ENCODE measurements at places on chromosomes 3 and 15. TPM values are rescaled to one million over a fixed set of nuclear protein-coding genes. Genes with fewer than 3 reads are reported as not detected.

- no peak for DNase-seq
These were observed 25.5 kb upstream of the CSPG4 start for GRCh38 chr15:75738014-75738646.

DNA sequence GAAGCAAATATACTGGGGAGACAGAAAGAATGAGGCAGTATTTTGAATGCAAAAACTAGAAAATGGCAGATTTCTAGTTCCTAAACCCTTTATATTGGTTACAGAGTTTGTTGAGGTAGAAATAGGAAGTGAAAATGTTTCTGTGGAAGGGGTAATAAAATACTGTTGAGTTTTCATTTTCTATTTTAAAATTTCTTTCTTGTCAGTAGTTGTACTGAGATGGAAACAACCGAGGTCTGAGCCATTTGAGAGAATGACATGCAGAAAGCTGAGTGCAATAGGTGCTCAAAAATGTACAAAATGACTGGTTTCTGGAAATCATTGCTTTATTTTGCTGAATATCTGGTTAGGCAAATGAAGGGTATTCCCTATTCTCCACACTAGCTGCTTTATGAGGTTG is 361.4 kb downstream of the CHL1 start:
- no peak for DNase-seq

GRCh38 chr3:188139466-188139865 is 14.5 kb upstream of the LPP start:
- no peak for DNase-seq

- DNase-seq, result no peak
These were observed 942.0 kb downstream of the SQOR start for GRCh38 chr15:46576646-46577395.

- no peak for DNase-seq
These were observed 222.1 kb downstream of the FHIT start for GRCh38 chr3:61029194-61029593.

- no peak for DNase-seq
These were observed 29.8 kb upstream of the SLC6A6 start for GRCh38 chr3:14372587-14372986.

GRCh38 chr3:138418601-138419206 is 15.7 kb upstream of the ESYT3 start:
- no peak for DNase-seq

Gene GP9
- total RNA-seq, result not detected

Gene ISLR
- 1.6 TPM for total RNA-seq

Gene ZNF385D
- 7.8 TPM for total RNA-seq

Gene CLDN11
- 0.70 TPM for total RNA-seq

Measured in astrocyte (in vitro differentiated cells and primary cell).